Pancreas (tissue), 10 donors: ENCODE measurements at places on chromosomes 5 and 9. TPM values are rescaled to one million over a fixed set of nuclear protein-coding genes. Genes with fewer than 3 reads are reported as not detected.

The HMMR gene
- 0.26 TPM for total RNA-seq

The NAIP gene
- 5.2 TPM for total RNA-seq

GRCh38 chr9:123150708-123151503 is 117.4 kb downstream of the GPR21 start:
- DNase-seq = no peak

GRCh38 chr5:168683247-168683926 is 104.2 kb upstream of the PANK3 start:
- DNase-seq = no peak

GRCh38 chr5:172932313-172933017 is 26.8 kb upstream of the RPL26L1 start:
- DNase-seq = peak; percentile 82

DNA sequence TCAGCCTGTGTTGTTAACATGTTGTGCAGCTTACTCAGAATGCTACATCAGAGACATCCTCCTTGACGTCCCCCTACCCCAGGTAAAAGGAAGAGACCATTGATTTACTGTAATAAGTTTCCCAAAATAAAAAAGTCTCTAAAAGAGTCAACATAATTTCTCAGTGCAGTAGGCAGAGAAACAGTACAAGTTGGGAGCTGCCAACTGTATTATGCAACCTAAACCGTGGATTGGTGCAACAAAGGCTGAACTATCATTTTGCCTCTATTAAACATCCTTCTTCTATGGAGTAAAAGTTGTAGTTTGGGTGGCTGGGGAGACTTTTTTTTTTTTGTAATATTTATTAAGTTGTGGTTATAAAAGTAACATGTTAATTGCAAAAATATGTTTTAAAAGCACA is 208.0 kb downstream of the NR3C1 start:
- DNase-seq = no peak

DNA sequence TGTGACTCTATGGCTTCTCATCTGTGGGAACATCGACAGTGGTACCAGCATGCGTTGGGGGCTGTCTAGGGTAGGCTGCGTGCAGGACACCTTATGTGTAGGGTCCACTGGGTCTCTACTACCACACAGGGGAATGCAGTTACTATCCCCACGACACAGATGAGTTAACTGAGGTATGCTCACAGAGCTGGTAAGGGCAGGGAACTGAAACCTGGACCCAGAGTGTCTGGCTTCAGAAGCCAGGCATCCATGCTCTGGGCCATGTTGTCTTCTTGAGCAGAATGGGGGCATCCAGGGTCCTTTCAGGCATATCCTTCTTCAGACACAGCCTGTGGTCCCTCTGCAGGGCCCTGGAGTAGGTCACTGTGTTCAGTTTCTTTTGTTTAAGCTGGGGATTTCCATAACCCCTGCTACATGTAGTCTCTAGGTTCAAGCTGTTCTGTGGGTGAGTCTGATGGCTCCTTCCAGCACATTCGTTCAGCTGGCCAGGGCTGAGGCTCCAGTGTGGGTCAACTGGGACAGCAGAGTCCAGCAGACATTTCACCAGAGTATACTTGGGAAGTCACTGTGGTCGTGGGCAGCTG is 148.8 kb downstream of the GADD45G start:
- DNase-seq = no peak

DNA sequence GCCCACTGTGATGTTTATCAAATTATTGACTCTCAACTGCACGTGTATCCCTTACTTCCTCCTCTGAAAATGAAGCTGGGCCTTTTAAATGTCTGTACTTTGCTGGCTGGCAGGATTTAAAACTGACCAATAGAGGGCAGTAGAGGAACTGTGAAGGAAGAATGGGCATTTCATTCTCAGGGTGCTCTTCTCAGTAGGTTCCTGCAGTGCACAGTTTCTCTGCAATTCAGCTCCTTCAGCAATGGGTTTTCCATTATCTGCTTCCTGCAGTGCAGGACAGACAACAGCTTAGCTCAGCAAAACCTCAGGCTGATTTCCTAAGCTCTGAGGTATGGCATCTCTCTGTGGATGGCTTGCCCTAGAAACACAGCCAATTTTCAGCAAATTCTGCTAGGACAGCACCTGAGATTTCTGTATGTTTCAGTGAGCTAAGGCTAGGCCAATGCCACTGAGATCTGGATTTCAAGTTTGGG is 298.4 kb upstream of the PRDM9 start:
- peak; percentile 21 for DNase-seq

DNA sequence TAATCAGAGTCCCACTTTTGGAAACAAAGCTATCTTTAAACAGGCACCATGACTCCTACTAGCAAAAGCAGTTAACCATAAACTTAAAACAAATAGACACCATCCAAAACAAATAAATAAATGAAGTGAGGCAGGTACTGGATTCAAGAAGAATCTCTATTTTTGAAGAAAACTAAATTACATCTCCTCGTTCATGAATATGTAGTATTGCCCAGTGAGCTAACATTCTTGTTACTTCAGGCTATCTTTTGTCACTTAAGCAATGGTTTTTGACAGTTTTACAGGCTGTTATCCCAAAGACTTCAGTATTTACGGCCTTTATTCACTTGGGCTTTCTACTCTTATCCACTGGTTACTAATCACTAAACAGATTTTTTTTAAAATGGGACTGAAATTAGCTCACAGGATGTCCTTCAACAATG is 242.5 kb downstream of the MLLT3 start:
- no peak for DNase-seq

- DNase-seq = no peak
Measured at GRCh38 chr9:38371495-38371894, 21.0 kb upstream of the ALDH1B1 start.

The FOXD4L4 gene
- not detected for total RNA-seq

- DNase-seq = no peak
Measured at GRCh38 chr5:155024015-155024414, 10.5 kb downstream of the KIF4B start.

GRCh38 chr9:120562861-120563443 is 17.0 kb downstream of the CDK5RAP2 start:
- DNase-seq = no peak

- no peak for DNase-seq
Measured at GRCh38 chr9:35755071-35755470, 995 bp upstream of the MSMP start.

GRCh38 chr9:32487981-32488380 is 38.0 kb downstream of the RIGI start:
- no peak for DNase-seq

DNA sequence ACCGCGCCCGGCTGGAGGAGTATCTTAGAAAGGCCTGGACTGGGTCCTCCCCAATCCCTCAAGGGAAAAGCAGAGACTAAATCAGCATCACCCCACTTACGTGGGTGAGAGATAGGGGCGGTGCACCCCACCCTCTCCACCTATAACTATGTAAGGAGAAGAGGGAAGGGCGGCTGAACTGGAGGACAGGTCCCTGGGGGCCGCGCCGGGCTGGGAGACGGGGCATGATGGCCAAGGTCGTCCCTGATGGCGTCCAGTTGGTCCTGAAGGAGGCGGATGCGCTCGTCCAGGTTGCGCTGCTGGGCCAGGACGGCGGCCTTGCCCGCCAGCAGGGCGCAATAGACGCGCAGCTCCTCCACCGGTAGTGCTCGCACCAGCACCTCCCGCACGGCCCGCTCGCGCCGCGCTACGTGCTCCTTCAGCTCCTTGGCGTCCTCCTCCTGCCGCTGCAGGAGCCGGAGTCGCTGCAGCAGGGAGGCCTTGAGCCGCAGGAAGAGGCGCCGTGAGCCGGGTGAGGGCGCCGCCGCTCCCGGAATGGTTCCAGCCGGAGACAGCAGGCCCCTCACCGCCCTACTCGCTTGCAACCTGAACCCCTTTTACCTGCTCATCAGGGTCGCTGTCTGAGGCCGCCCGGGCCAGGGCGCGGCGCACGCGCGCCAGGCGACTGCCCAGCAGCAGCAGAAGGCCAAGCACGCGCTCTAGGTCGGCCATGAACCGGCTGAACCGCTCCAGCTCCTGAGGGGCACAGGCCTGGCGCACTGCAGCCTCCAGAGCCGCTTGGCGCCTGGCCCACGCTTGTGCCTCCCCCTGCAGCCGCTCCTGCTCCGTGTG is 7.6 kb downstream of the SHROOM1 start:
- DNase-seq = peak; percentile 82

- DNase-seq = no peak
Measured at GRCh38 chr5:53423724-53424123, 56.7 kb upstream of the FST start.

- DNase-seq = no peak
Measured at GRCh38 chr9:85528607-85529006, 213.1 kb downstream of the AGTPBP1 start.

GRCh38 chr9:81653240-81653639 is 36.1 kb downstream of the TLE1 start:
- DNase-seq = no peak

- DNase-seq = no peak
Measured at GRCh38 chr5:79143684-79144379, 32.2 kb downstream of the BHMT start.

DNA sequence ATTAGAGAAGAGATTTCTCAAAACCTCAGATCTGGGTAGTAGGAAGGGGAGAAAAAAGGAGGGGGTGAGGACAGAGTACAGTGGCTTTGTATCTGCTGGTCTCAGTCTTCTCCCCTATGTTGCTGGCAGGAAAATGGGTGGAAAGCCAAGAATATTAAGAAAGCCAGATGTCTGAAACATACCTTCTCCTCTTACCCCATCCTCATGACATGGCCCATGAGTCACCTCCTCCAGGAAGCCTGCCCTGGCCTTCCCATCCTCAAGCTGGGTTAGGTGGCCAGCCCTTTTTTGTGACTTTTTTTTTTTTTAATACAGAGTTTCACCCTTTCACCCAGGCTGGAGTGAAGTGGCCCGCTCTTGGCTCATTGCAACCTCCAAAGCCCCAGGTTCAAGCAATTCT is 61.8 kb downstream of the ABCA1 start:
- no peak for DNase-seq

- DNase-seq = no peak
Measured at GRCh38 chr5:102797322-102797884, 42.3 kb downstream of the PAM start.

GRCh38 chr5:35990520-35990919 is 670 bp downstream of the UGT3A1 start:
- DNase-seq = no peak

DNA sequence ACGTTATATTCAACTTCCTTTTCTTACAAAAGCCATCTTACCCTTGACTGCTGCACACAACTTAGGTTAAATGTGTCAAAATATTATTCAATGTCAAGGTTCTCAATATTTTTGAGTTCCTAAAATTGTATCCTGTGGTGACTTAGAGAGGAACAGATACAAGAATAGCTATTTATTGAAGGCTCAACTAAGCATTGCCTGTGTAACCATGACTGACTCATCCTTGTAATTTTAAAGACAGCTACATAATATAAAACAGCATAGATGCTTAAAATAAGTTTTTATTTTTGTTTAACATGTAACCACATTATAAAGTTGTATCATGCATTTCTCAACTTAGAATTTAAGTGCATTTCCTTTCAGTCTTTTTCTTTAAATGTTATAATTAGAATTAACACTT is 312.9 kb upstream of the RGMB start:
- no peak for DNase-seq

DNA sequence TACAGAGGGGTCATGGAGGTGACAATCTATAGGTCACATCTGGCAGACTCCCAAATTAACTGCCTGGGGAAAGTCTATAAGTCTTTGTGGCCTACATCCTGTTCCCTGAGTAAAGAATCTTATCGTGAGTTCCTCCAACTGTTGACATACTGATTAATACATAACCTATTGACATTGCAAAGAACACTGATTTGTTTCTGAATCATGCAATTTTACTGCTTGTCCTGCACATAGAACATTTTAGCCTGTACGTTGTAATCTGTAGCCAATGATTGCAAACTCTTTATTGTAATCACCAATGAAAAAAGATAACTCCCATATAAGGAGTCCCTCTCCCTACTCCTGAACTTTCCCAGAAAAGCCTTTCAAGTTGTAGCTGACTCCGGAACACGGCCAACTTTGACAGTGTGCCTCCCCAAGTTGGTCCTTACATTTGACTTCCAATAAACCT is 18.8 kb upstream of the OR2K2 start:
- no peak for DNase-seq

DNA sequence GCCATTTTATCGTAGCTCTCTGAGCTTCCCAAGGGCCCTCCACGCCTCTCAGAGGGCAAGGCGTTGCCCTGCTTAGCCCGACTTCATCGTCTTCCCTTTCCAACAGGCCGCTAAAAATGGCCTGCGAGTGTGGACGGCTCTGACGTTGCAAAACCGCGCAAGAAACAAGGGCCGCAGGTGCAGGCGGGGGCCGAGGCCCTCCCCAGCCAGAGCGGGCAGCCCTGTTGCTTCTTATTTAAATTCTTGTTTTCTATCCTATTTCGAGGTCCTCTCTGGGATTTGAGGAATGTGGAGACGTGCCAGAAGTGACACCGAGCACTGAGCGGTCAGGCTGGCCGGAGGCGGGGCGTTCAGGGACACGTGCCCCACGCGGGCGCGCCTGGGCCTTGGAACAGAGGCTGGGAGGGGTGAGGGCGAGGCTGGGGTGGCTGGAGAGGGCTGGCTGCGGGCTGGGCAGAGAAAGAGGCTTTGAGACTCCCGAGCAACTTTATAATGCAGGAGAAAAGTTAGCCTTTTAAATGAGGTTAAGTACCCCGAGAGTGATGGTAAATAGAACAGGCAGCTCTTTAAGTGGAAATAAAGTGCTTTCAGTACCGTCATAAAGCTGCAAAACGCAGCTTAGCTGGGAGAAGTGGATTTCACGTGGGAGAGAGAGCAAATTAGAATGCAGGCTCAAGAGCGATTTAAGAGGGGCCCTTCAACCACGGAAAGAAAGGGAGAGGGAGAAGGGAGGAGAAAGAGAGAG is 243.6 kb downstream of the AUH start:
- peak; percentile 62 for DNase-seq

GRCh38 chr5:172683264-172683644 is 42.2 kb downstream of the NEURL1B start:
- DNase-seq = no peak

DNA sequence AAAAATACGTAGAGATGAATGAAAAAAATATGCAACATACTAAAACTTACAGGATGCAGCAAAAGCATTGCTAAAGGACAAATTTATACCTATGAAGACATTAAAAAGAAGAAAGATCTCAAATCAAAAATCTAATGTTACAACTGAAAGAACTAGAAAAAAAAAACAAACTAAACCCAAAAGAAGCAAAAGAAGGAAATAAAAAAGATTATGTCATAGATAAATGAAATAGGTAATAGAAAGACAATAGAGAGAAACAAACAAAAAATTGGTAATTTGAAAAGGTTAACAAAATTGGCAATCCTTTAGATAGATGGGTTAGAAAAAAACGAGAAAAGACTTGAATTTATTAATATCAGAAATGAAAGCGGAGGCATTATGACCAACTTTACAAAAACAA is 1000.2 kb downstream of the TLE4 start:
- no peak for DNase-seq
